NCI-H2029 treated with DMSO at 0.1 percent for 48 hours (cell line): ENCODE measurements at places on chromosomes 1 and 21.
A peak's percentile ranks its signal among the peaks of the same experiment; 100 is the strongest.

DNA sequence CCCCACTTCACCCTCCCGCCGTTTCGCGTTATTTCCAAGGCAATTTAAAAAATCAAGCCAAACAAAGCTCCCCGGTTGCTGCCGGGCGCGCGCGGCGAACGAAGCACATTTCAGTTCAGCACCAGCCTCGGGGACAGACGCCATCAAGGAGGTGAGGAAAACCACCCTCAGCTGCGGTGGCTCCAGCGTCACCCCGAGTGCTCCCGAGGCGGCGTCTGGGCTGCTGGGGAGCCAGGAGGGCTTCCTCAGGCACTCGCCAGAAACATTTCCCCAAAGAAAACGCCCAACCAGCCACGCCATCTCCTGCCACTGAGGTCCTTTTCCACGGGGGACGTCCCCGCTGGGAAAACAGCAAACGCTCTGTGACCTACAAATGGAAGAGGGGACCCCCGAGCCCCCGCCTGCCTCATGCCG is 623 bp downstream of the GNG4 start:
- no peak for DNase-seq

GRCh38 chr21:33883118-33883517 is 32.5 kb downstream of the ATP5PO start:
- DNase-seq = no peak

DNA sequence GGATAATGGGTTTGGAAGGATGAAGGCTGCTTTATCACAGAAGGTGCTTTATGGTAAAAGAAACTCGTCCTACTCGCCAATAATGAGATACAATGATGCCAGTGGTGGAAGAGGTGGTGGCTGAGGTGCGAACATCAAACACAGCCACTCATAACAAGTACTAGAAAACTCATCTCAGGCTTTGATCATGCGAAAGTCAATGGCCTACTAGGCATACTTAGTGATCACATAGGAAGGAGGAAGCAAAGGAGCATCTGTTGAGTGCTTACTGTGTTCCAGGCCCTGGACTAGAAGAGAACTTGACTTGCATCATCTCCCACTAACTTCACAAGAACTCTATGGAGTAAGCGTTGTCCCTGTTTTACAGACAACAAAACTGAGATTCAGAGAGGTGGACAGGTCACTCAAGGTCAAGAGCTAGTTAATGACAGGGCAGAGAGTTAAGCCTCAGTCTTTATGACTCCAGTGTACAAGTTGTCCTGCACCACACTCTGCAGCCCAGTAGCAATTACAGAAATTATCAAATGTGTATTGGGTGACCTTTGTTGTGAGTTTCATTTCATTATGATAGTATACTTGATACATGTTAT is 33.6 kb downstream of the RUNX1 start:
- DNase-seq = no peak

GRCh38 chr1:26190373-26190987 is at the start of gene CATSPER4:
TSS of gene CATSPER4 (plus strand) at chr1:26190602. CDS start at chr1:26190628, 26 bp downstream.
- no peak for DNase-seq

DNA sequence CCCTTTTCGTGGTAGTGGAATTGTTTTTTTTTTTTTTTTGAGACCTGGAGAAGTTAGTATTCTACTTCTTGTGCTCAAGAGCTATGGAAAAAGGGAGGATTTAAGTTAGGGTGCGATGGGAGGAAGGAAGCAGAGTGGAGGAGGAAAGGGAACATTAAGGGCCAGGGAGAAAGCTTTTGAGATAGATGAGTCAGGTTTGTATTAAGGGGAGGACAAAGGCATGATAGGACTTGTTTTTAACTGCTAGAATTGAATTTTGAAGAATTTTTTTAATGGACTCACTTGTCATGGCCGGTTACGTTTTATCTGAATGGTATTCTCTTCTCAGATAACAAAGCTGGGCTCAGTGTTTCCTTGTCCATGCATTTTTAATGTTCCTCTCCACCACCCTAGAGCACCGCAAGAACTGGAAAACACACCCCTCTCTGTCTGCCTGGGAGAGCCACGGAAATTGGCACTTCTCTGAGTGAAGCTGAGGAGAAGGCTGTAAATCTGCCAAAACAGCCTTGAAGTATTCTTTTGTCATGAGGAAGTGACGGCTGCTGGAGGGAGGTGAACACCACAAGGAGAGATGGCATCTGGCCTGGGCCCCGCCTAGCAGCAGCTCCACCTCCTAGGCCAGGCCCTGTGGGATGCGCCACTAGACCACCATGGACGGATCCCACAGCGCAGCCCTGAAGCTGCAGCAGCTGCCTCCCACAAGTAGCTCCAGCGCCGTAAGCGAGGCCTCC is 3.5 kb downstream of the NIPAL3 start:
- peak; percentile 63 for DNase-seq

- DNase-seq = no peak
Observed at GRCh38 chr1:240152611-240153297, 61.1 kb downstream of the FMN2 start.

- DNase-seq = no peak
Observed at GRCh38 chr1:198741744-198742143, 102.9 kb downstream of the PTPRC start.

- no peak for DNase-seq
Observed at GRCh38 chr1:2277741-2278488, 49.8 kb downstream of the SKI start.

DNA sequence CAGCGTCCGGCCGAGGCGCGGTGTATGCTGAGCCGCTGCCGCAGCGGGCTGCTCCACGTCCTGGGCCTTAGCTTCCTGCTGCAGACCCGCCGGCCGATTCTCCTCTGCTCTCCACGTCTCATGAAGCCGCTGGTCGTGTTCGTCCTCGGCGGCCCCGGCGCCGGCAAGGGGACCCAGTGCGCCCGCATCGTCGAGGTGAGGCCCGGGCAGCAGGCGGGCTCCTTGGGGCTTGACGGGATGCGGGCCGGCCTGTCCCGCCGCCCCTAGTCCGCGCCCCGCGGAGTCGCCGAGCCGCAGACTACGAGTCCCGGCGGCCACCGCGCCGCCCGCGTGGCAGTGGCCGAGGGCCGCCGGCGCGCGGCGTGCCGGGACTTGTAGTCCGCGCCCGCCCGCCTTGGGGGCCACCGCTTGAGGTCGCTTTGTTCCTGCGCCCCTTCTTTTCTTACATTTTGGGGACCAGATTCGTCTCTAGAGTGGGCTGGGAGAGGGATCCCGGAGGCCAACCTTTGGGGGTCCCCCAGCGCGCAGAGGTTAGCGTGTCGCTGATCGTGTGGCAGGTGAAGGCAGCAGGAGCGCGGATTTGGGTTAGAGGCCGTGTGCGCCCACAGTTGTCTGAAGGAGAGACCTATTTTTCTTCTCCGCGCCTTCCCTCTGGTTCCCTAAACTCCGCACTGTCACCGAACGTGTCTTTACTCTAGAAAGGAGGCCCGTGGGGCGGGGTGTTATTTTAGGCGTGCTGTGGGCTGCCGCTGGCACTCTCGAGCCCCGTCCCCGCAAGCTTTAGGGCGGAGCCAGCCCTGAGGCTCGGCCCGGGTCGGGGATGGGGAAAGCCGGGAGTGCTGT is 553 bp downstream of the CMPK1 start:
- peak; percentile 80 for DNase-seq

GRCh38 chr1:165882168-165882837 is 54.9 kb downstream of the UCK2 start:
- no peak for DNase-seq

- DNase-seq = peak; percentile 74
Observed at GRCh38 chr1:231192620-231193163, 30.8 kb downstream of the TRIM67 start.

GRCh38 chr1:226581650-226582330 is 33.2 kb downstream of the STUM start:
- no peak for DNase-seq

DNA sequence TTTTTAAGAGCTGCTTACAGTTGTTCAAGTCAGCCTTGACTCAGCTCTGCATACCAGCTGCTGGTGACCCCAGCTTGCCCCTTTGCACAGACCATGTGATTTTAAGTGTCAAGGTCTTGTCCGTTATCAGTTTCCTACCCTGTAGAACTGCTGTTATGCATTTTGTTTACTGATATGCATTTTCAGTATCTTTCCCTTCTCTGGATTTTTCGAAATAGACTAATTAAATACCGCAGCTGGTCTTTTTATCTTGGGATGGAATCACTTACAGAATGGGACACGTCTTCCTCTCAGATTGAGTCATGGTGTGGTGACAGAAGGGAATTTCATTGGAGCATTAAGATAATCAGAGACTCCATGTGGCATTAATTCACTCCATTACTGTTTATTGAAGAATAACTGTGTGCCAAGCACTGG is 145.6 kb downstream of the FMN2 start:
- no peak for DNase-seq

DNA sequence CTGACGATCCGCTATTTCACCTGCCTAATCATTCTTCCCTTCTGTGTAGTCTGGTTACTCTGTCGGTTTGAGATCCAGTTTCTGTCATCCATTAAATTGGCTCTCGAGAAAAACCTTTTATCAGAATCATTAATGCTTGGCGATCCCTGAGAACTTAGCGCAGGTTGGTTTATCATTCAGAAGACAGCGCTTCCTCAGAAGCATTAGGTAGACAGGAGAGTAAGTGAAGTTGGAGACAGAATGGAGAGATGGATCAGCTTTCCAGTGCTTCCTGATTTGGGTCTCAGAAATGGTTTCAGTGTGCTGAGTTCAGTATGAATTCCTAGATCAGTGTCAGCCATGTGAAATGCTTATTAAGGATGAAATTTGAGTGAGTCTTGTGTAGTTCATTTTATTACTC is 1.3 kb downstream of the USP1 start:
- DNase-seq = peak; percentile 61
